Fibroblast of lung (primary cell): ENCODE measurements at places on chromosomes 5 and 9. TPM values are rescaled to one million over a fixed set of nuclear protein-coding genes. Genes with fewer than 3 reads are reported as not detected.

DNA sequence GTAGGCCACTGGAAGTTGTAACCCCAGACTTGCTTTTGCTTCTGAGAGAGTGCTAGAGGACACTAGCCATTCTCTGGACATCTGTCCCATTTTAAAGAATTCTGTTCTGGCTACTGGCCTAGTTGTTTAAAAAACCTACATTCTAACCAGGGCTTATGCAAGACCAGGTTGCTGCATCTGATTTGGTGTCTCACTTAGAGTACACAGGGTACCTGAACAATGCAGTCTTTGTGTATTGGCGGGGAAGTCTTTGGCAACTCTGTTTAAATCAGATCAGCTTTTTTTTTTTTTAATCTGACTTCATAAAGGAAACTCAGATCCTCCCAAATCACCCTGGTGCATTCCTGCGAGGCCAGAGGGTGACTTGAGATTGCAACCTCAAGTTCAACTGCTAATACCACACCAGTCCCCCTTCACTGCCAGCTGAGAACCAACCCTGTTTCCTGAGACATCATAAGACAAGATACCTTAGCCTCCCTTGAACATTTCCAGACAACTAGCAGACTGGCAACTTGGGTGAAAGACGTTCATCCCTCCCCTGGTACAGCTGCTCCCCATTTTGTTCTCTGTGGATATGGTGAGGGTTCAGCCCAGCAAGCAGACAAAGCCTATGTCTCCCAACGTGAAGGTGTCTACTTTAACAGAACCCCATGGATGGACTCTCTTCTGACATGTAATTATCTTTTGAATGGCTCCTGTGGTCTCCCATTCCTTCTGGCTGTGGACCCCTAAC is 27.0 kb downstream of the SKP1 start:
- peak; percentile 39 for DNase-seq

DNA sequence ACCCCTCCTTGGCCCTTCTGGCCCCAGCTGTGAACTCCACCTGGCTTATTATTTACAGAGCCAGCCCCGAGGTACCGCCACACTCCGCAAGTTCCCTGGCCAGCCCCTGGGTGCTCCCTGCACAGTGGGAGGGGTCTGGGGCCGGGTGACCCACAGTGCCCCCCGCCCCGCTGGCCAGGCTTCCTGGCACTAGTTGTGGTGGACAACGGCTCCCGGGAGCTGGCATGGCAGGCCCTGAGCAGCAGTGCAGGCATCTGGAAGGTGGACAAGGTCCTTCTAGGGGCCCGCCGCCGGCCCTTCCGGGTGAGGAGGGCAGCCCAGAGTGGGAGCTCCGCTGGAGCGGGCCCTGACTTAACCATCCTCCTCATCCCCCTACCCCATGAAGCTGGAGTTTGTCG is 3.9 kb downstream of the MAMDC4 start:
- no peak for DNase-seq

DNA sequence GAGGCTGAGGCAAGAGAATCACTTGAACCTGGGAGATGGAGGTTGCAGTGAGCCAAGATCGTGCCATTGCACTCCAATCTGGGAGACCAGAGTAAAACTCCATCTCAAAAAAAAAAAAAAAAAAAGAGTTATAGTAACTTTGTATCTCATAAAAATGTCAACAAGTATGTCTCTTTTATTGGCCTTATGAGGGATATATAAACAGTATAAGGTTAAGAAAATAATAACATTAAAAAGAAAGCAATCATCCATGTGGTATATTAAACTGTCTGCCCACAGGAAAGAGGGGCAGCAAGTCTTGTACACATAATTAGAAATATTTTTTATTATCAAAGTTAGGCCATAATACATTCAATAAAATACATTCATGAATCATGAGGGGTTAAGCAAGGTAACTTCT is 259.4 kb upstream of the KLF9 start:
- no peak for DNase-seq

Gene ZNF79
- 4.9 and 5.3 TPM in 2 replicates for polyA plus RNA-seq

GRCh38 chr5:132342291-132343180 is 27.0 kb upstream of the SLC22A5 start:
- DNase-seq, result no peak

GRCh38 chr9:74497748-74498620 is 849 bp downstream of the RORB start:
- peak; percentile 34 for DNase-seq

- no peak for DNase-seq
Measured at GRCh38 chr5:16033187-16033925, 146.2 kb downstream of the MARCHF11 start.

GRCh38 chr5:155954701-155955445 is 372.1 kb upstream of the SGCD start:
- peak; percentile 16 for DNase-seq

DNA sequence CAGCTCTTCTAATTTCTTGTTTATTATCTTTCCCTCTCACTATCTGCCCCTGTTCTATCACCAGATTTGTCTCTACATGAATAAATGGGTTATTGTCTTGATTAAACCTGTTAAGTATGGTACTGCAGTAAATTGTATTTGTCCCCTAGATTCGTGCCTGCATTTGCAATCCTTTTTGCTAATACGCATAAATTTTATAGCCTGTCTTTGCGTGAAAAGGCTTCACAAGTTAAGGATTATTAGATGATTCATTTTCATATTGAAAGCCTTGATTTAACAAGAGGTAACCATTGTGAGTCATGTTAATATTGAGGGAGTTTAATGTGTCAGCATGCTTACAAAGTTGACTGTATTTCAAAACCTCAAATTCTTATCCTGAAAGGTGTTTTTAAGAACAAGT is 204.6 kb downstream of the PCSK1 start:
- DNase-seq, result peak; percentile 71

Gene CTXN3
- not detected in 2 replicates for polyA plus RNA-seq

GRCh38 chr5:28703651-28704260 is 1665.4 kb upstream of the CDH9 start:
- no peak for DNase-seq

DNA sequence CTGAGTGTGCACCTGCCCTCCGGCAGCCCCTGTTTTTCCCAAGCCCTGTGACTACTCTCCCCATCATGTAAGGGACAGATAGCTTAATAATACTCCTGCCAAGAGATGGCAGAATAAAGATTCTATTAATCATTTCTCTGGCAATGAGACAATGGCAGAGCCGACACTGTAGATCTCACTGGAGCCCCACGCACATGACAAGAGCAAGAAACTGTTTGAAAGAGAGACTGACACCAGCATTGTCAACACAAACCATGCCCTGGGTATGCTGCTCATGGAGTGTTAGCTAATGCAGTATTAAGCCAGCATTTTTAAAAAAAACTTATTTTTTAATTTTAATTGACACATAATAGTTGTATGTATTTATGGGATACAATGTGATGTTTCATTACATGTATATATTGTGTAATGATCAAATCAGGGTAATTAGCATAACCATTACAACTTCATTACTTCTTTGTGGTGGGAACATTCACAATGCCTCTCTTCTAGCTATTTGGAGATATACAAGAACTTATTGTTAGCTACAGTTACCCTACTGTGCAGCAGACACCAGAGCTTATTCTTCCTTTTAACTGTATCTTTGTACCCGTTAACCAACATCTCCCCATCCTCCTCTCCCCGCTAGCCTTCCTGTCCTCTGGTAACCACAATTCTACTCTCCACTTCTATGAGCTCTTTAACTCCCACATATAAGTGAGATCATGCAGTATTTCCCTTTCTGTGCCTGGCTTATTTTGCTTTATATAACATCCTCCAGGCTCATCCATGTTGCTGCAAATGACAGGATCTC is 31.5 kb upstream of the SEMA4D start:
- no peak for DNase-seq

GRCh38 chr9:135373820-135374219 is 105.8 kb upstream of the PPP1R26 start:
- no peak for DNase-seq

- peak; percentile 6 for DNase-seq
Measured at GRCh38 chr9:84238652-84239051, 101.9 kb downstream of the SLC28A3 start.

GRCh38 chr5:111385970-111386831 is 126.1 kb downstream of the STARD4 start:
- DNase-seq, result no peak

DNA sequence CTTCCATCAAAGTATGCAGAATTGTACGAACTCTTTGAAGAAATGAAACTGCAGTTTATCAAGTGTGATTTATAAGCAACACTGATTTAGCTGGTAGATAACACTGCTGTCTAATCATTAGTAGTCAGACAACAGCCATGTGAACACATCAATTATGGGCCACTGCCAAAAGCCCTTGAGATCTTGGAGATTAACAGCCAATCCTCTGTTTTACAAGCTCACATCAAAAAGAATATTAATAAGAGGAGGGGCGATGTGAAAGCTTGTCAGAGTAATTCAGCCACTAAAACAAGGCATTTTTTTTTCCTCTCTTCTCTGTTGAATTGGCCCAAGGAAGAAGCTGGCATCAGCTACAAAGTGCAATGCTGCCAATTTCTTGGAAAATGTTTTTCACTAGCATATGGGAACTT is 28.1 kb downstream of the ZNF608 start:
- peak; percentile 43 for DNase-seq

GRCh38 chr5:80076131-80077050 is 41.2 kb downstream of the THBS4 start:
- no peak for DNase-seq

DNA sequence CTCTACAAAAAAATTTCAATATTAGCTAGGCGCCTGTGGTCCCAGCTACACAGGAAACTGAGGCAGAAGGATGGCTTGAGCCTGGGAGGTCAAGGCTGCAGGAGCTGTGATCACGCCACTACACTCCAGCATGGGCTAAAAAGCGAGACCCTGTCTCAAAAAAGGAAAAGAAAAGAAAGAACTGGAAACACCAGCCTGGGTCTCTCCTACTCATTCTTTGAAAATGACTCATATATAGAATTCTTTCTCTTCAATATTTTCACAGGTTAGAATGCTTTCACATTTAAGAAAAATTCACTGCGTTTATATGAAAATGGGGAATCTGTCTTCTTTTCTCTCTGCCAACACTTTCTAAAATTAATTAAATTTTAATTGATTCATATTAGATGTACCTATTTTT is 115.6 kb downstream of the TRPM6 start:
- no peak for DNase-seq

DNA sequence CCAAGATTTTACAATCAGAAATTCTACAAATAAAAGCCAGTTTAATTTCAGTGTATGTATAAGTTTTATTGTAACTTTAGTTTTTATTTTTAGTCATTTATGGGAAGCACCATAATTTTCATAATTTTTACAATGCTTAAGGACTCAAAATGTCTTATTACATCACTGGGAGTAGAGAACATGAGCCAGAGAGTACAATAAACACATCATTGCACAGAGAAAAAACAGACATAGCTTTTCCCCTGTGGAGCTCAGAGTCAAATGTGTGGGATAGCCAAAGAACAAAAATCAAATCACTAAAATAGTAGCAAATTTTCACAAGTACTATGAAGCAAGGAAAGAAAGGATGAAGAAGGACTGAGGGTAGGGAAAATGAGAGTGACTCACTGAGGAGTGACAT is 5.5 kb upstream of the JAKMIP2 start:
- no peak for DNase-seq

Gene CERCAM
- polyA plus RNA-seq, result 56.9 and 90.5 TPM in 2 replicates

Gene PCDHGB7
- polyA plus RNA-seq, result 11.3 and 15.3 TPM in 2 replicates

Gene C9
- polyA plus RNA-seq, result 0.06 TPM in 1 of 2 replicates, not detected in the other

Gene QRFP
- polyA plus RNA-seq, result not detected in 2 replicates

DNA sequence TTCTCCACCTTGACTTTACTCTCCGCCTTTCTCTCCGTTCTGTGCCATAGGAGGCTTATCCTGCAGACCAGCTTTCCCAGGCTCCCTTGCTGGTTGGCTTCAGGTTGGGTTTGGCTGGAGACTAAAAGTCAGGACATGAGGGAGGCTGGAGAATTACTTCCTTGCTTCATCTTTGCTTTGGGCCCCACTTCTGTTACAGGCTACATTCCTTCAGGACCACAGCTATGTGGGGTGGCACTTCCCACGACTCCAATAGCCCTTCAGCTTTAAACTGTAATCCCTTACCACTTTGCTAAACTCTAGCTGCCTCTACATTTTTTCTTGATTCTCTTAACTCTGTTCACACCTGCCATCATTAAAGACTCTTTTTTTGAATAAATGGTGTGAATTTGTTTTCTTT is 186.7 kb upstream of the NR4A3 start:
- peak; percentile 3 for DNase-seq

- peak; percentile 97 for DNase-seq
Measured at GRCh38 chr5:139482050-139482889, at the start of gene STING1. TSS of gene STING1 (minus strand) at chr5:139482758. CDS start at chr5:139481704, 1,054 bp downstream.

Gene LSM11
- polyA plus RNA-seq, result 2.0 and 2.5 TPM in 2 replicates

DNA sequence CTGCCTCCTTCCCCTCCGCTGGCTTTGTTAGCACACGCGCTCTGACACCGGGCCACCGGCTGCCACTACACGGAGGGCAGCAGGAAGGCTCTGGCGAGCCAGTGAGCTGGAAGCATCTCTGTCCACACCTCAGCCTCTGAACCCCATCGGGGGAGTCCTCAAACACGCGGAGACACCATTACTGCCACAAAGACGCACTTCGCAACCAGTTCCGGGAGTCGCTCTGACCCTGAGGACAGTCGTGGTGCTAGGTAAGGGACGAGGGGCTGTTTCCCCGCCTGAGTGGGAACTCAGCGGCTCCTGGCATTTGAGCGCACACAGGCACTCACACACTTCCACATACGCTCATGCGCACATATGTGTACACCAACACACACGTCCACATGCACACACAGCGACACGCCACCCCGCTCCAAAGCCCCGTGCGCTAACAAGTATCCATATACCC is 160.0 kb downstream of the C9orf152 start:
- DNase-seq, result peak; percentile 20

- no peak for DNase-seq
Measured at GRCh38 chr5:174303035-174303434, 257.5 kb downstream of the NSG2 start.

GRCh38 chr5:30768056-30768690 is 425.3 kb upstream of the CDH6 start:
- DNase-seq, result no peak

- no peak for DNase-seq
Measured at GRCh38 chr5:101877451-101877850, 418.6 kb downstream of the SLCO4C1 start.

Gene FOXD1
- 7.4 and 8.7 TPM in 2 replicates for polyA plus RNA-seq

Gene NDUFA8
- 90.2 and 105 TPM in 2 replicates for polyA plus RNA-seq

- DNase-seq, result peak; percentile 23
Measured at GRCh38 chr5:51378448-51379330, 4.6 kb upstream of the ISL1 start.

DNA sequence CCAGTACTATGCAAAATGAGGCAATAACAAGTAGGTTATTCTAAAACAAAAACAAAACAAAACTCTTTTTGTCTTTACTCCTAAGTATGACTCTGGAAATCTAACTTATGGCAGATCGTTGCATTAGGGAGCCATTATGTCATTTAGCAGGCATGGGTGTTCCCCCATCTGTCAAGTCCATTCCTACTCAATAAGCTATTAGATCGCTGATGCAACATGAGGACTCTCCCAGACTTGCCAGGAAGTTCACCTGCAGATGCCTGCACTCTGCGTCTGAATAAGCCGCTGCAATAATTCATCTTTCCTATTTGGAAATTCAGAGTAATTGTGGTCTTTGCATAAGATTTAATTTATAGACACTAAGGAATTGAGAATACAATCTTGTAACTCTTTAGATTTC is 585.0 kb downstream of the KIF4B start:
- DNase-seq, result no peak

GRCh38 chr9:137349471-137350033 is 47.5 kb upstream of the NRARP start:
- DNase-seq, result no peak

Gene GPRIN1
- polyA plus RNA-seq, result 1.9 and 5.0 TPM in 2 replicates

Gene CRB2
- not detected in 2 replicates for polyA plus RNA-seq

Gene ACTBL2
- polyA plus RNA-seq, result 0.03 and 0.11 TPM in 2 replicates

Gene ELAVL2
- 0.02 and 0.03 TPM in 2 replicates for polyA plus RNA-seq
